Stimulated activated CD8-positive, alpha-beta memory T cell treated with anti-CD3 and anti-CD28 coated beads, Interleukin-4, amount 100 ng/mL, for 4 hours (primary cell): ENCODE measurements at places on chromosomes 3 and 15.
A peak's percentile ranks its signal among the peaks of the same experiment; 100 is the strongest.

DNA sequence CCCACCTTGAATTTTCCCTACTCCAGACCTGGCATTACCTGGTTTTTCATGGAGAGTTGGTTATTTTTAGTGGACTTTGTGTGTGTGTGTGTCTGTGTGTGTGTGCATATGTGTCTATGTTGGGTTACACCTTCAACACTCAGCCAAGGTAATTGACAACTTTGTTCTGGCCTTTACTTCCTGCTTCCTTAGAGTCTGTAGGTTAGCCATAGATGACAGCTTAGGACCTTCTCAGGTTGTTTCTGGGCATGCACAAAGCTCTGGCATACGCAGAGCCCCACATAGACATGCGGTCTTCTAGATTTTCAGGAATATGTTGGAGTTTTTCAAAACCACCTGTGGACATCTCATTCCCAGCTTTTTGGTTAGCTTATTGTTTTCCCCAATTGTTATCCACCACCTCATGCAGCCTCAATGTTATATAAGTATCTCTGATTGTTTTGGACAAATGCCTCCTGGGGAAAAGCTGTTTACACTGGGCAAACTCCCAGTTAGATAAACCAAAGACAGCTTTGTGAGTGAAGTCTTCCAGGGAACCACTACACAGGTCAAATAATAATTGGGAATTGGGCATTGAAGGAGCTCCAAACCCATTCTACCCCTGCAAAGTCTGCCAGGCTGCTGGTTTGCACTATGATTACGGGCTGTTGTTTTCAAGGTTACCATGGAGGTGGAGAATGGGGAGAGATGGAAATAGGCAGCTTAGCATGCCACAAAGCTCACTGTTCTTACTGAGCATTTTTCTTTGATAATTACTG, 201.2 kb downstream of the ADAMTSL3 start:
- DNase-seq = no peak

DNA sequence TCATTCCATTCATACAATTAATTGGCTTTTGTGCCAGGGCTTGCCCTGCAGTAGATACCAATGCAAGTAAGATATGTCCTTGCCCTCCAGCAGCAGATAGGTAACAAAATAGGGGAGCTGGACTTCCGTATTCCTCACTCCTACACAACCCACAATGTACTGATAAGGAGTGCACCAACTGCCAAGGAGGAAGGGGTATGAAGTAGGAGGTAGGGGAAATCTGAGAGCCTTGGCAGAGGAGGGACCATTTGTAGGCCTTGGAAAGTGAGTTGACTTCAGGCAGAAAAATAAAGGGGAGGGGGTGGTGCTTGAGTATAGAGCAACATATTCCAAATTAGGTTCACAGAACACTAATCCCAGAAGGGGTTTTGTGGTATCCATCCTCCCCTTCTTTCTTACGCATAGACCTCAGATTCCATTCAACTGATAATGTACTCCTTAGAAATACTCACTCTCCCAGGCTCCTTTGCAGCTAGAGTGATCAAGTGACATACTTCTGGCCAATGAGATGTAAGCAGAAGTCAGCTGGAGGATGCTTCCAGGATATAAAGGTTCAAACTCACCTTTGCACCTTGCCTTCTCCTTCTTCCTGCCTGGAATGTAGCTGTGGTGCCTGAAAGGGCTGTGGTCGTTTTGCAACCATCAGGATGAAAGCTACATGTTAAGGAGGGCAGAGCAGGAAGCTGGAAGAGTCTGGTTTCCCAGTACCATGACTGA, 127.1 kb upstream of the SMAD3 start:
- DNase-seq = no peak

DNA sequence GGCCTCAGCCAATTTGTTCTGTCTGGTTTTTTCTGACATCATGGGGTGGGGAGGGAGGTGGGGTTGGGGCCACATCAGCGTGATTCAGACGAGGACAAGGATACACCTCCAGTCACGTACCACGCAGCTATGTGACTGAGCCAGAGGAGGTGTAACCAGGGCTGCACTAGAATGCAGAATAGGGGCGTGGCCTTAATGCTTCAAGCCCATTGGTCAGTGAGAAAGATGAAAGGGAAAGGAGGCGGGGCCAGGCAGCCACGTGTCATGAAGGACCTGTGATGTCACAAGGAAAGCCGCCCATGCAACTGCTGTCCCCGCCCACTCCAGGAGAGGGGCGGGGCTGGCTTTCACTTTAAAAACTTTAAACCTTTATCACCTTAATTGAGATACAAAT, at the start of gene GOLGA6L2:
TSS of gene GOLGA6L2 (minus strand) at position 137 of the 394 bp plus-strand sequence. CDS start at position 75, 62 bp downstream.
- no peak for DNase-seq

DNA sequence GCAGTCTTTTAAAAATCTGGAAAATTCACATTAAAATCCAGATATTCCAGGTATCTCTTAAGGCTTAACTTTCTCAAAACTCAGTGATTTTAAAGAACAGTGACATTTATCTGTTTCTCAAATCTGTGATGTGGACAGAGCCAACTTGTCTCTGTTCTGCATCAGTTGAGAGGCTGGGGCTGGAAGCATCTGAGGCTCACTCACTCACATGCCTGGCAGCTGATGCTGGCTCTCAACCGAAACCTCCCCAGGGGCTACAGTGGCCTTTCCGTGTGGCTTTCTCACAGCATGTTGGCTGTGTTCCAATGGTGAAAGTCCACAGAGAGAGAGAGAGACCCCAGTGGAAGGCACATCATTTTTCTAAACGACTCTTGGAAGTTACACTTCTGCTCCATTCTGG, 53.5 kb downstream of the CEMIP start:
- DNase-seq = no peak

DNA sequence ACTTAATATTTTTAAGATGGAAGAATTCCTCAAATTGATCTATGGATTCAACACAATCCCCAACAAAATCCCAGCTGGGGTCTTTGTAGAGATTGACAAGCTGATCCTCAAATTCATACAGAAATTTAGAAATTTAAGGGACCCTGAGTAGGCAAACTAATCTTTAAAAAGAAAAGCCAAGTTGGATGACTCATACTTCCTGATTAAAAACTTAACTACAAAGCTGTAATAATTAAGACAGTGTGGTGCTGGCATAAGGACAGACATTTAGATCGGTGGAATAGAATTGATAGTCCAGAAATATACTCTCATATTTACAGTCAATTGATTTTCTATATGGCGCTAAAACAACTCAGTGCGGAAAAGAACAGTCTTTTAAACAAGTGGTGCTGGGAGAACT, 11.6 kb downstream of the FAM162A start:
- no peak for DNase-seq

DNA sequence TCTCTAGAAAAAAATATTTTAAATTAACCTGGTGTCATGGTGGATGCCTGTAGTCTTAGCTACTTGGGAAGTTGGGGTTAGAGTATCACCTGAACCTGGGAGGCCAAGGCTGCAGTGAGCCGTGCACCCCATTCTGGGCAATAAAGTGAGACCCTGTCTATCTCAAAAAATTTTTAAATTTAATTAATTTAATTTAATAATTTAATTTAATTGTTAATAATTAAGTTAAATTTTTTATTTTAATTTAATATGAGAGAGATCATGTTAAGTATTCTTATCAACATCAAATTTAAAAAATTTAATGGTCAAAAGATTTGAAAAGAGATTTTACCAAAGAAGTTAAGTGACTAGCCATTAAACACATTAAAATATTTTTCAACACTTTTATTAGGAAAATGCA, 40.8 kb upstream of the FOXB1 start:
- no peak for DNase-seq

DNA sequence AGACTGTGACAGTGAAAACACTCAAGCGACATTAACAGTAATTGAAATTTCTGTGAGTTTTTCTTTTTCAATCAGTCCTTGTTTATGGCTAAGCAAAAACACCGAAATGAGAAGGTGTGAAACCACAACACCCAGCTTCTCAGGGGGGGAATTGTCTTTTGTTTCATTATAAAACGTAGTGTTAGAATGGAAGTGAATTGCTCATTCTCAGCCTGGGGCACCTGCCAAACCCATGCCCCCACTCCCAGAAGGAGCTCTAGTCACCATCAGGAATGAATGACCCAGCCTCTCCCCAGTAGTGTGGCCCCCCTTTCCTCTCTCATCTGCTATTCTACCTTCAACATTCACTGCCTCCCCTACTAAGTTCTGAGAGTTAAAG, 185.8 kb upstream of the CFAP20DC start:
- no peak for DNase-seq

DNA sequence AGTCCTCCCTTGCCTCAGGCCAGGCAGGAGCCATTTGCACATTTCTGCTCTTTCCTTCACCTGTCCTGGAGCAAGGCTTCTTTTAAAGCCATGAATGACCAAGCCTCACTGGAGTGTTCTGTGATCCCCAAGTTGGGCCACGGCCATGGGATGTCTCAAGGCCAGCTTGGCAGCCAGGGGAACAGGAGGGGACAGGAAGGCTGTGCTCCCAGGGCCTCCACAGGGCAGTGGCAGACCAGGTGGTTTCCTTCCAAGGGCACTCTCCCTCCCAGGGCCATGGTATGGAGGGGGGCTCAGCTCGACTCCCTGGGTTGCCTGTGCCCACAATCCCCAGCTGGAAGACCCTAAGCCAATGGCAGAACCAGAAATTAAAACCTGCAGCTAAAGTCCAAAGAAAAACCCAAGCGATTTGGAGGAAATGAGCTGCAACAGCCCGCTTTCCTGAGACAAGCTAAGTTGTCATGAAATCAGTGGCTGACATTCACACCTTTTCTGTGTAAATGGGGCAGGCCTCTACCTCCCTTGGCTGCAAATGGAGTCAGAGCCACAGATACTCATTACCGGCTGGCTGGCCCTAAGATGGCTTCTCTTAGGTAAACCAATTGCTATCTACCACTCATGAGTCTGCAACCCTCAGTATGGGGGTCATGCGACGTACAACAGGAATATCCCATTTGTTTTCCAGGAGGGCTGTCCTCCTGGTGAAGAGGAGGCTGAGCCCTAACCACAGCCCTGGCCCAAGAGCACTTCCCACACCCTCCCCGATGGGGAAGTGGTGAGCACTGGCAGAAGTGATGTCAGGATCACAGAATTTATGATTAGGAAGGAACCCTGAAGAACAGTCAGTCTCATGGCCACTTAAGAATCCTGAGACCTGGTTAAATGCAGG, 83.3 kb downstream of the SNRK start:
- DNase-seq = no peak

GRCh38 chr3:154582501-154582900, 152.5 kb upstream of the GPR149 start:
- no peak for DNase-seq

DNA sequence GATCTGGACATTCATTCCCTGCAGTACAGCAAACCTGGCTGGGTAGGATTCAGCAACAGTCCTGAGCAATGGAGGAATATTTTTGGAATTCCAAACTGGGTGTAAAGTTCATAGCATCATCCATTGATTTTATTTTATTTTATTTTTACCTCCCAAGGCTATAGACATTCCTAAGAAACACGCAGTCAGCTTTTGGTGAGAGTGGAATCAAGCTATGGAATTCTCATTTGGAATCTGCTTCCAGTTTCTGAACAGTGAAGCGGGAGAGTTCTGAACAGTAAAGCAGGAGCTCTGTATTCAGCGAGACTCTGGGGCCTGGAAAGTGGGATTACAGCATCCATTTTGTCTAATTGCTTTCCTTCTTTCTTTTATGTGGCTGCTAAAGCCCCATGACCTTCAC, 1.4 kb upstream of the PDZRN3 start:
- no peak for DNase-seq

DNA sequence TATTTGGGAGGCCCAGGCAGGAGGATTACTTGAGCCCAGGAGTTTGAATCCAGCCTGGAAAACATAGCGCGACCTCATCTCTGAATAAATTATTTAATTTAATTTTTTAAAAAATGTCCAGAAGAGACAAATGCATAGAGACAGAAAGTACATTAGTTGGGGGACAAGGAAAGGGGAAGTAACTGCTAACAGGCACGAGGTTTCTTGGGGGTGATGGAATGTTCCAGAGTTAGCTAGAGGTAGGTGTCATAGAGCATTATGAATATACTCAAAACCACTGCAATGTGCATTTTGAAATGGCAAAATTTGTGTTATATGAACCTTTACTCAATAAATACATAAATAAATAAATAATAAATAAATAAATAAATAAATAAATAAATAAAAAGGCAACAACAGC, 31.7 kb upstream of the CYP11A1 start:
- DNase-seq = no peak

DNA sequence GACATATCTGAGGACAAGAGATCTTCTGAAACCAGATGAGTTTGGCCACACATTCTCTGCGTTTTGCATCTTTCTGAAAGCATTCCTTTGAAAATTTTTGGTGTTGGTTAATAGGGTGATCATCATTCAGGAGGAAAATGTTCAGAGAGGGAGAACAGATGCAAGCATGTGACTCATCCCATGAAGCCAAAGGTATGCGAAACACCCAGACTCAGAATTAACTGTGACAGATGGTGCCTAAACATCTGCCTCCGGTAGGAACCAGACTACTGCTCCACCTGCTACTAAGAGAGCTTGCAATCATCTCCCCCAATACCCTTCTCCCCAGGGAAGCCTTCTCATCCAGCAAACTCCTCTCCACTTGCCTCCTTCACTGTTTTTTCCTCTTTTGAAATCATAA, 46.2 kb downstream of the TRIM69 start:
- DNase-seq = no peak

- DNase-seq = no peak
Observed at GRCh38 chr3:22819209-22819608, 383.9 kb upstream of the UBE2E2 start.

- DNase-seq = no peak
Observed at GRCh38 chr3:184526088-184526433, 35.5 kb upstream of the EPHB3 start.

- peak; percentile 24 for DNase-seq
Observed at GRCh38 chr15:58957101-58957973, 23.9 kb upstream of the SLTM start.

DNA sequence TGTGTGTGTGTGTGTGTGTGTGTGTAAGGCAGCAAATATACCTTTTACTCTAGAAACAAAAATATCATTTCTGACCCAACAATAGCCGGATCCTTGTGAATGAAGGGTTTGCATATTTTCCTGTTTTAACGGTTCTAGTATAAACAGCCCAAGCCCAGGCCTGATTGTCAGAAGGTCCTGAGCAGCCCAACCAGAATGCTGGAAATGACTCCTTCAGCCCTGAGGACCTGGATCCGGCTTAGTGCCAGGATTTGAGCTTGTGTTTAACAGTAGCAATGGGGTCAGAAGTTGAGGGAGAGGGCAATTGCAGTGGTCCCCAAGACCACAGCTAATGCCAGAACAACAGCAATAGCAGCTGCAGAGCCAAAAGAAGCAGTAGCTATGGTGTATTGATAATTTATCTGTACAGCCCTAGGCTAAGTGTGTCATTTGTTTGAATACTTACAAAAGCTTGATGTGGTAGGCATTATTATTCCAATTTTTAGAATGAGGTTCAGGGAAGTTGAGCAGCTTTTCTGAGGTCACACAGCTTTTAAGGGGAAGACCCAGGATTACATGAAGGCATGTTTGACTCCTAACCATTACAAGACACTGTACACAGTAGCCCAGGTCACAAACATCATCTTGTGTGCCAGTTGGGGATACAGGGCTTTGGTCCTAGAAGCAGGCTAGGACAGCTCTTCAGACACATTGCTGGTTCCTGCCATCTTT, 12.8 kb downstream of the FOXL2 start:
- DNase-seq = no peak

GRCh38 chr3:167864552-167864874, 129.0 kb downstream of the SERPINI1 start:
- DNase-seq = no peak

GRCh38 chr3:52507359-52507758, 12.2 kb downstream of the STAB1 start:
- DNase-seq = no peak

GRCh38 chr3:18752273-18752934, 327.3 kb upstream of the SATB1 start:
- DNase-seq = no peak
